Stimulated activated CD4-positive, alpha-beta T cell treated with anti-CD3 and anti-CD28 coated beads, TNF-alpha, amount 100 ng/mL, for 4 hours (primary cell): ENCODE measurements at places on chromosomes 1 and 21.

DNA sequence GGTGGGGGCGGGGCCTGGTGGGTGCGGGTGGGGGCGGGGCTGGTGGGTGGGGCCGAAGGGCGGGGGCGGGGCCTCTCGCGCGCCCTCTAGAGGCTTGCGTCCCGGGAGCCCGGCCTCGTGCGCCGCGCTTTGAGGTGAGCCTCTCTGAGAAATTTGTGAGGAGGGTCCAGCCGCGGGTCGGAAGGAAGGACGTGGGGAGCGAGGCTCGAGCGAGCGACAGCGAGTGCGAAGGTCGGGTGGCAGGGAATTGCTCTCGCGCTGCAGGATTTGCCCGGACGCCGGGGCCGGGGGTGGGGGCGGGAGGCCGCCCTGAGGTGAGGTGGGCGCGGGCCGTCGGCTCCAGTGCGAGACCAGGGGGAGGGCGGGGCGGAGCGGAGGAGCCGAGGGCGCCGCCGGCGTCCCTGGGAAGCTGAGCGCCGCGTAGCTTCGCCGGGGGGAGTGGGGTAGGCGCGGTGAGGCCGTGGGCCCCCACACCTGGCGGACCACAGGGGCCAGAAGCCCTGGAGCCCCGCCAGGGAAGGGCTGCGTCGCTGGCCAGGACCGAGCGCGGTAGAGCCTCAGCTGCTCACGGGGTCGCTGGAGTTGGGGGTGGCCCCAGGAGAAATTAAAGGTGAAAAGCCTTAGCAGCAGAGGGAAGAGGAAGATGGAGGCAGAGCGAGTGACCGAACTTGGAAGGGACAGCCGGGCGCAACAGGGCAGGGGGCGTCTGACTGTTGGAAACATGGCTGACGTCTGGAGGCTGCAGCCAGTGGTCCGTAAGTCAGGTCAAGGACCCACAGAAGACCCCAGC lies 754 bp upstream of the LSS start:
- no peak for DNase-seq

- no peak for DNase-seq
Observed at GRCh38 chr1:22528451-22528850, 34.8 kb upstream of the EPHA8 start.

DNA sequence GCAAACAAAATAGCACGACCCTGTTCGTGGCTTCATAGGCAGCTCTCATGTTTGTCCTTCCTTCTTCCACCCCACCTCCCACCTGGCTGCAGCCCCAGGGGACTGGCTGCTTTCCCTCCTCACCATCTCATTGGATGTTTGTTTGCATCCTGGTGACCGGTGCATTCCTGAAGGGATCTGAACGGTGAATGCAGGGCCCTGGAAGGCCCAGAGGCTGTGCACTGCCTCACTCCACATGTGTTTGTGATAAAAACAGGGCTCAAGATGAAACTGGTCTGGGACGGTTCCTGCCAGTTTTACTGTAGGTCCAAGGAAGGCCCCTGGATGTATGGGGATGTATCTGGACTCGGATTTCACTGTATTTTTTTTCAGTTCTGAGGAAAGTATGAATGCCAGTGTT lies 42.8 kb downstream of the CNN3 start:
- no peak for DNase-seq

GRCh38 chr1:238241607-238242006 lies 350.9 kb upstream of the ZP4 start:
- no peak for DNase-seq

- DNase-seq = no peak
Observed at GRCh38 chr1:74857676-74858075, 124.7 kb downstream of the TYW3 start.

- DNase-seq = no peak
Observed at GRCh38 chr21:46662367-46662654, 26.8 kb downstream of the PRMT2 start.

DNA sequence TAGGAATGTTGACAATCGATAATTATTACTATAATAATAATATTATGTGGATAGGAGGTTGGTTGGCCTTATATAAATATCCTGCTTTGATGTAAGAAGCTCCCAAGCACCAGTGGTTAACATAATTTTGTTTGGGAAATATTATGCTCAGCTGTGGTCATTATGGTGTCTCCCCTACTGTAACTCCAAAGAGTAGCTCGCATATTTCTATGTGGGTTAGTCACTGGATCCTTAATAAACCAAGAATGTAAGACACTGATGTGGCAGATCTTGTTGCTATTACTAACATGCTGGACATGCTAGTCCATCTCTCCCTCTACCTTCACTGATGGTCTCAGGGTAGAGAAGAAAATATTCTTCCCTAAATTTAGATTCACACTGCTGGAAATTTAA lies 79.2 kb upstream of the RALGPS2 start:
- DNase-seq = no peak

DNA sequence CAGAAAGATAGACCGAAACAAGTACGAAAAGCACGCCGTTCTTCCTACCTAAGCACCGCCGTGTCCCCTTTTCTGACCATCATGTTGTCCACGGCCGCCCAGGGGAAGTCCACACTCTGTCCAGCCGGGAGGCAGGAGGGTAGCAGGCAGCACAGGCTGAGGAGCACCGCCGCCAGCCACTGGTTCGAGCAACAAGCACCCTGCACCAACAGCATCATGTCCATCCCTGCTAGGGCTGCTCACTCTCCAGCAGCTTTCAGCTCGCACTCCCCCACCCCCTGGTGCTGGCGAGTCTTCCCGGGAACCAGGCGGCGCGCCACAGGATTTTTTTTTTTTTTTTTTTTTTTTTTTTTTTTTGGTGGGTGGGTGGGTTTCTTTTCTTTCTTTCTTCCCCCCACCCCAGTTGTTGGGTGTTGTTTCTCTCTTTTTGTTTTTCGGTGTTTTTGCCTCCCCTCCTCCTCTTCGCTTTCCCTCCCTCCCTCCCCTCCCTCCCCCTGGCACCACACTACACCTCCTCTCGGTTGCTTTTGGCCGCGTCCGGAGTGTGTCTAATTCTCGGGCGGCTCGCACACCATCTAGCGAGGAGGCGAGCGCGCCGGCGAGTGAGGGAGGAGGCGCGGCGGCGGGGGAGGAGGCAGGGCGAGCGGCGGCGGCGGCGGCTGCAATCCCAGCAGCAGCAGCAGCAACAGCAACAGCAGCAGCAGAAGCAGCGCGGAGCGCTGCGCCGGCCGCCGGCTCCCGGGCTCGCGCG lies at the start of gene NEGR1:
Gene NEGR1, minus strand, starts transcription at position 269 of the 751 bp plus-strand sequence.
- no peak for DNase-seq

DNA sequence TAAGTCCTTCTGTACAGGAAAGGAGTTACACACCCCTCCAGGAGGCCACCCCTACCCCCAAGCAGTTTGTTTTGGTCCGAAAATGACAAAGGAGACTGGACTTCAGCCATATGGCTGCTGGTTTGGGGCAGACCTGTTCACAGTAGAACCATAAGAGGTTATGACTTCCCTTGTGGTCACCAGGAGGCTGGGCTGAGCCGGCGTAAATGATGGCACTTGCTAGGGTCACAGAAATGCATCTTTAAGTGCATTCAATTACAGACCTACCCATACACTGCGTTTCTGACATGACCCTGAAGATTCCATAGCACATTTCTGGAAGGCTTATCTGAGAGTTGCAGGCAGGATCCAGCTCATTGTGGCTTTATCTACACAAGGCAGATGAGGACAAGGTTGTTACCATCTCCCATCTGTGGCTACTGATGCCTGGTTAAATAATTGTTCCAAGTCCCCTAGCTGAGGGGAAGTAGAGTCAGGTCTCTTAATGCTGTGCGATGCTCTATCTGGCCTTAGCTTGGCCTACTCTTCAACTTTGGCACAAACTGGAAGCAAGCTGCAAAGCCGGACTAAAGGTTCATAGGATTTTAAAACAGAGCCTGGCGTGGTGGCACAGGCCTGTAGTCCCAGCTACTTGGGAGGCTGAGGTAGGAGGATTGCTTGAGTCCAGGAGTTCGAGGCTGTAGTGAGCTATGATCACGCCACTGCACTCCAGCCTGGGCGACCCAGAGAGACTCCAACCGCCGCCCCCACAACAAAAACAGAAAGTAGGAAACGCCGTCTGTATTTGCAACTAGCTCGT lies 1.7 kb upstream of the TRIM67 start:
- DNase-seq = no peak

GRCh38 chr1:32336963-32337675 lies 1.1 kb upstream of the MARCKSL1 start:
- DNase-seq = no peak

DNA sequence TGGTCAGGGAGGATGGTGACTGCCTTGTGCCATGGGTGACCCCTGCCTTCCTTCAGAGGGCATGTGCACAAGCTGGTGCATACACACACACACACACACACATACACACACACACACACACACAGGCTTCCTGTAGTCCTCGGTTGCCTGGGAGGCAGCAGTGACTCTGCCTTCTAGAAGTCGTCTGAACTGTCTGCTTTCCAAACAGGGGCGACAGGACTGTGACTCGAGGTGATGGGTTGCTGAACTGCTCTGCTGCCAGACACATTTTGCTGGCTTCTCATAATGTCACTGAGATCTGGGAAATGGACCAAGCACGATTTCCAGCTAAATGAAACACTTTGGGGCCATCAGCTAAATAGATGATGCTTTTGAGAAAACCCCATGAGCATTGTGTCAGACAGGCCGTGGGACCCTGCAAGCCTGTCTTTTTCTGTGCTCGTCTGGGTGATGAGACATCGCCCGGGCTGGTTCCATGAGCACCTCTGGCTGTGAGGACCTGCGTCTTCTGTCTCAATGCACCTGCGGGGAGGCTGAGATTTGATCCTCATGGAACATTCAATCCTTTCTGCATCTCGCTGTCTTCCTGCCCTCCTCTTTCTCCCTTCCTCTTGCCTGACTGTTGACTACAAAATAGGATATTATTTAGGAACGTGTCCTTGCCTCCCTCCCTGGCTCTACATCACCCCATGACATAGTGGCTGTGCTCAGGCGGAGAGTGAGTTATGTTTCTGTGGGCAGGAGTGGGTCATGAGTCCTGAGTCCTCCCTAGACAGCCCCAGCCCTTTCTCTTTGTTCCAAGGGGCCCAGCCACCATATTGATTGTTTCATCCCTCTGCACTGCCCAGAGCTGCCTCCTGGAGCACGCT lies 436.8 kb downstream of the CAMTA1 start:
- no peak for DNase-seq

- no peak for DNase-seq
Observed at GRCh38 chr1:51636764-51637522, 20.1 kb downstream of the OSBPL9 start.

DNA sequence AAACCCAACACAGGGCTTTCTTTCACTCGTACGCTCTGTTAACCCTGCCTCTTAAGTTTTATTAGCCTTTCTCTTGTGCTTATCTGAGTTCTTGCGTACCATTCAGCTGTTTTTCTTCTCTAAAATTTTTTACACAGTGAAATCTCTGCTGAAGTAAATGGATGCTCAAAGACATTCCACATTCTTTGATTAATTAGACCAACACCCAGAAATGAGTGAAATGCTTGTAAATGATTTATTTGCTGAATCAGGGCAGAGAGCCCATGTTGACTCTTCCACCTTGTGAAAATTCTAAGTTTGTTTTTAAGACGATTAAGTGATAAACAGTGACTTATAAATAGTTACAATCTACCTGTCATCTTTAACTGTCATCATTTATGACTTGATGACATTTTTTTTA lies 156.7 kb downstream of the ACTL8 start:
- DNase-seq = no peak

DNA sequence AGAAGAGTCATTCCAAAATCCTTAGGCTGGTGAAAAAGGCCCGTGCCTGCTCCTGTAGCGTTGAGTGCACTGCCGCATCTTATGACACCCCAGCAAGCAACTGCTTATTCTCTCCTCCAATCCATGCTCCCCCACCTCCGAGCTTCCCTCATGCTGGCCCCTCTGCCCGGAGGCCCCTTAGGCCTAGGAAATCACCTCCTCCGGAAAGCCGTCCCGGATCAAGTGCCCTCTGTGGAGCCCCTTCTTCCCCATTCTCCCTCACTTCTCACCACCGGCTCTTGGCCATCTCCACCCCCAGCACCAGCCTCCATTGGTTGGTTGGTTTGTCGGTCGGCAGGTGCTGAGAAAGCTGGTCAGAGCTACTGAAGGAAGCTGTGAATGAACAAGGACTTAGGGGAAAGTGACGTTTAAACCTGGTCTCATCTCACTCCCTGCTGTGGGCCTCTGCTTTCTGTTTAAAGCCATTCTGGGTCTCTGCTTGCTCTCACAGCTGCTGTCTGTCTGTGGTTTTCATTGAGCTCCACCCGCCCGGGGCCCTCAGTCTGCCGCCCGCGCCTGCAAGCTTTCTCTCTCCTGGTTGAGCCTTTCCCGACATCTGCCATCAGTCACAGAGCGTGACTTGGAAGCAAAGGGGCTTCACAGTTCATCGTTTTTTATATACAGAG lies 122.2 kb downstream of the KCNN3 start:
- DNase-seq = peak; percentile 41

DNA sequence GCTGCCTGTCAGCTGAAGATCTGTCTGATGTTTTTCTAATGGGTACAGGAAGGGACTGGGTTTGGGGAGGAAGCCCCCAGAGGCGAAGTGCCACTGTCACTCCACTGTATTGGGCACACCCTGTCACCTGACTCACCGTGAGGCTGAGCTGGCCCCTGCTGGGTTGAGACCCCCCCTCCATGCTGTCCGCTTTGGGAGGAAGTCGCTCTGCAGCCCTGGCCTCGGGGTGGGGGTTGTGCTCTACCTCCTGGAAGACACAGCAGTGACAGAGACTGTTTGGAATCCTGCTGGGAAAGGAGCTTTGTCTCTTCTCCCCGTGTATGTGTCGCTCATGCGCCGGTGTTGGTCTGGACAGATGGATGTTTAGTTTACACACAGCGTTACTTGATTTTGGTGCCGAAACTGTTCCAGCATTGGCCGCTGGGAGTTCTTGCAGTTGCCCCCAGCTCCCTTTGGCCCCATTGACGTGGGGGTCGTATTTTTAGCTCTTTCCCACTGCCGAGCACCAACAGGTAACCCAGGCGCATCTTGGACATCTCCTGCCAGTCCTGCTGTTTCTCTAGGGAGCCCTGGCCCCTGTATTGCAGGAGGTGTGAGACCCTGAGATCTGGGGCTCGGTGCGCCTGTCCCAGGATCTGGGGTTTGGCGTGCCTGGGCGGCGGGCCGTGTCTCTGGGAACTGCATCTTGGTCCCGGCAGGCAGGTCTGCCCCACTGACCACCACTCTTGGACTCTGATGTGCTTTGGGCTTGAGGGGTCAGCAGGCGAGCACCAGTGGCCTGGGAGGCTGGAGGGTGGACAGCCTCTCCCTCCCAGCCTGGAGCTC lies 30.3 kb downstream of the SLX9 start:
- no peak for DNase-seq
